ENCODE measurements at places on chromosomes 2 and 18.
A peak's percentile ranks its signal among the peaks of the same experiment; 100 is the strongest.

- no peak for DNase-seq
These were observed 222.0 kb upstream of the COPS8 start for GRCh38 chr2:236863729-236864126.

DNA sequence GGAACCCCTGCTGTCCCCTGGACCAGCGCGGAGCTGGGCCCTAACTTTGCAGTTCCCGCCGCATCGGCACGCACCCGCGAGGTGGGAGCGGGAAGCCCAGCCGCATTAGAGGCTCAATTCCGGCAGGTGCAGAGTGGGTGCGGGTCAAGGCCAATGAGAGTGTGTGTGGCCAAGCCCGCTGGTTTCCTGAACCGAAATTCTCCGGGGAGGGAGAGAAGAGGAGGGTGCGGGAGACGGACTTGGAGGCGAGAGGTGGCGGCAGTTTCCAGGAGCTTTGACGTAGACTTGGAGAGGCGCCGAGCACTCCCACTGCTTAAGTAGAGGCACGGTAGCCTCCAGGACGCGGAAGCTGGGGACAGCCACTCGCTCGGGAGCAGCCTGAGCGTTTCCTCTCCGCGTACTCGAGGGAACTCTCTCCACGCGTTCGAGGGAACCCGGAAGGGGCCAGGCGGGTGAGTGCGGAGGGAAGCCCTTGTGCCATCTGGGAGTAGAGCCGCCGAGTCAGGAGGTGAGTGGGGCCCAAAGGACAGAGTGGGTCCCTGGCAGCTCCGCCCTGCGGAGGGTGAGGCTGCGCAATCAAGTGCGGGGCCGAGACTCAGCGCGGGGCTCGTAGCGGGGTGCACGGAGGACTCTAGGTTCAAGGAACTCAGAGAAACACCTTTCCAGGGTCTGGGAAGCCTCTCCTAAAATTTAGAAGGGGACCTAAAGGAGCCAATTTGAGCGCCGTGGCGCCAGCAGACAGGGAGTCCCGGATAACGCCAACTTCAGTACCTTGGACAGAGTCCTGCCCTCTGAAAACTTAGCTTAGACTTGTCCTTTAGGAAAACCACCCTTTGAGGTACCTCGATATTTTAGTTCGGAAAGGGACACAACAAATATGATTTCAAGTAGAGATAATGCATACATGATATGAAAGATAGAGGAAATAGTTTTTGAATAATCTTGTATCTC, at the start of gene FAM237A:
TSS of gene FAM237A (plus strand) at position 413 of the 951 bp plus-strand sequence. CDS start 1,750 bp downstream, outside the sequence.
- DNase-seq: peak; percentile 52

DNA sequence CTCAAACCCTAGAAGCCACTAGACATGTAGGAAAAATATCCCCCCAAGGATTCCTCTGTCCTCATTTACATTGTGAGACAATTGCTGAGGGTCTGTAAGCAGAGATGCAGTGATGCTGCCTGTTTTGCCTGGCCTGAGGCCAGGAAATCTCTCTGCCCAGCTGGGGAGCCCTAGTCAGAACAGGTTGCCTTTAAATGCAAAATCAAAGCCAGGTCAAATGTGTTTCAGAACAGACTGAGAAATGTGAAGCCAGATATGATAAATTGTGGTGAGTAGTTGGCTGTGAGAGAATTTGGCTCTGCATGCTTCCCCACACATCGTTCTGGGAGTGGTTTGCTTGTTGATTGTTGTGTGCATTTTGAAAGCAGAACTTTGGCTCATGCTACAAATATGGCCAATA, 38.4 kb upstream of the NXPH2 start:
- no peak for DNase-seq

GRCh38 chr2:148096012-148096411, 75.1 kb downstream of the MBD5 start:
- DNase-seq: no peak

DNA sequence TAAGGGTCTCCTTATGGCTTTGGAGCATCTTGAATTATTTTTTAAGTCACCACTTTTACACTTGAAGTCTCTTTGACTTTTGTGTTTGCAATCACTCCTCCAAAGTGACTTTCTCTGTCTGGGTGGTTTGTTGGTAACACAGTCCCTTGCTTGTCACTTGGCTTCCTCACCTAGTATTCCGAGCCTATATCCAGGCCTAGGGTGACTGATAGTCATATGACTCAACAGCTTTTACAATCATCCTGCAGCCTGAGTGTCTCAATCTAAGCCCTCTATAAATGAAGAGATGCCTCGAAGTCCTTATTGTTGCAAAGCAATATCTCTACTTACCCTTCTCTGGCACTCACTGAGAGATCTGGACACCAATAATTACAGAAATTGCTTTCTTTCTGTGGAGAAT, 53.9 kb upstream of the SETBP1 start:
- no peak for DNase-seq

DNA sequence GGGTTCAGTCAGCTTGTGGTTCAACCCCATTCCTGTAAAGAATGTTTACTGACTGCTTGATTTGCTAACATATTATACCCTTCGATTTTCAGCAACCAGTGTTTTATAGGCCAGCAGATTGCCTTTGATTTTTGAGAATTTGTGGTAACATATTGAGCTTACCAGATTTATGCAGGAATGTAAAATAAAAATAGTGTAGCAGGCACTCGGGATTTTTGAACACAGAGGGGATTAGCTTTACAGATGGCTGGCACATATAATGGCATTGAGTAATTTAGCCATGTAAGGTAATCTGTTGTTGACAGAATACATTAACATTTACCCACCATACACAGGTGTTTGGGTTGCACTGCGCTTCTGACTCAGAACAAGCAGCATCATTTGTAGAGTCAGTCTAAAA, 354.0 kb downstream of the LRRTM1 start:
- no peak for DNase-seq

- DNase-seq: peak; percentile 87
These were observed 112.5 kb upstream of the SLC38A11 start for GRCh38 chr2:165067643-165068486.

DNA sequence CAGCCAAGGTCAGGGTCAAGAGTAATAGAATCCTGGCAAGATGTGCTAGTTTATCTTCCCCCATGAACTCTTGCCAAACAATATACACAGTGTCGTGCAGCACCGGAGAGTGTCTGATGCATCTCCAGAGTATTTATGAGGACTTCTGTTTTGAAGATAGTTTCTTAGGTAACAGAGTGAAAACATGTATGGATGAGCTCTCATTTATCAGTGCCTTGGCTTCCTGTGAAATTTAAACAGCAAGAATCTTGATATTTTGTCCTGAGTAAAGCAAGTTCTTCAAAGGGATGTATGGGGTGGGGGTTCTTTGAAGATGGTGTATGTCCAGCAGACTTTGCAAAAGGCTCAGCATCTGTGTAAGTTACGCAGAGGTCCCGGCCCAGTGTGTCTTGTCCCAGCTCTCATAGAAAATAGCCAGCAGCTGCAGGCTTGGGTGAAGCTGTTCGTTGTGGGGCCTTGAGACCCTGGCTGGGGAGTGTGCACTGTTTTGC, 361.0 kb upstream of the NT5C1B start:
- DNase-seq: no peak

DNA sequence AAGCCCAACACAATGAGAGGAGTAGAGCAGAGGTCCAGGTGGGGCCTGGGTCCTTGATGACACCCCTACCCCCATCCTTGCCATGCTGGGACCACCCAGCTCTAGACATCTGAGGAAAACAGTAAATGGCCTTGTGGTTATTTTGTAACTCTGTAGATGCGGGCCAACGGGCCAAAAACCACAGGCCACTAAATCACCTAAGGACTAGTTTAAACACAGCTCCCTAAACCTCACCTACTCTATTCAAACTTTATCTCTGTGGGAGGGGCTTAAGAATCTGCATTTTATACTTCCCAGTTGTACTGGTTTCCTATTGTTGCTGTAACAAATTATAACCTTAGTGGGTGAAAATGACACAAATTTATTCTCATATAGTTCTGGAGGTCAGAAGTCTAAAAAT, 19.0 kb upstream of the SERTAD2 start:
- DNase-seq: no peak

GRCh38 chr2:100520224-100520623, 42.6 kb upstream of the PDCL3 start:
- no peak for DNase-seq

DNA sequence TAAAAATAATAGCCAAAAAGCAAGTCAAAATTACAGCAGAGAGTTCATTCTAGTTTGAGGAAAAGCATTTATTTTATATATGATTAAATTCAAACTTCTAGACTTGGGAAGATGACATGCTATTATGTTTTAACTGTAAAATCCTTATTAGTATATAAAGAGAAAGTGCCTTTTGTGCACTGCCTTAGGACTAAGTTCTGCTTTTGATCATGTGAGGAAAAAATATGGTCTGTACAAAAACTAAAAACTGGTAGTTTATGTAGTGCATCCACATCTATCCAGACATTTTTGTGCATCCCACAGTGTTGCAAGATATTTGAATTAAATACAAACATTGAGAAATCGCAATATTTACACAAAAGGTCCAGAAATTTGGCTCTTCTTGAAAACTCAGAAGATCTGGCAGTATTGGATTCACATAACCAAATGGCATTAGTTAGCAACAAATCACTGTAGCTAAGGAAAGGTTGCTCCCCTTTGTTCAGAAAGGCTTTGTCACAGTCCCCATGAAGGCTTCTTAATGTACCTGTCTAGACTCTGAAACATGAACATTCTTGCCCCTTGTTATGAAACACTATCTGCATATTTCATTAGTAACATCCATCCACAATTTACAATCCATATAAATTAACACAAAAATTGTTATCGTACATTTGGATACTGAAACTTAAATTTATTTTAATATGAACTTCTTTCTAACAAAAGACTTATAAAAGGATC, 2.2 kb downstream of the MMADHC start:
- no peak for DNase-seq

DNA sequence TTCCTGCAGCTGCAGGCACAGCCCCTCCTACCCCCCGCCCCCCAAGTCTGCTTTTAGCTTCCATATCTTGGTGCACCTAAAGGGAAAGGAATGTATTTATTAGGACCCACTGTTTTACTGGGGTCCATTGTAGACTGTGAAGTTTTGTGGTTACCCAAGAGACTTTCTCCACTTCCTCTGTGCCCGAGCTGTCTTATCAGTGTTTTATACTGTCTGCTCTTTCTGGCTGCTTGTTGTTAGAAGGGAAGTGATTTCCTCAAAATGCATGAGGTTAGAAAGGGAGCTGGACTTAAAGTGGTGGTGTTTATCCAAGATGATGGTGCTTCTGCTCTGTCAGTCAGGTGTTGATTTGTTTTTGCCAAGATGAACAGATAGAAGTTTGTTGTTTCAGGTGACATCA, 85.0 kb downstream of the PTH2R start:
- DNase-seq: no peak

DNA sequence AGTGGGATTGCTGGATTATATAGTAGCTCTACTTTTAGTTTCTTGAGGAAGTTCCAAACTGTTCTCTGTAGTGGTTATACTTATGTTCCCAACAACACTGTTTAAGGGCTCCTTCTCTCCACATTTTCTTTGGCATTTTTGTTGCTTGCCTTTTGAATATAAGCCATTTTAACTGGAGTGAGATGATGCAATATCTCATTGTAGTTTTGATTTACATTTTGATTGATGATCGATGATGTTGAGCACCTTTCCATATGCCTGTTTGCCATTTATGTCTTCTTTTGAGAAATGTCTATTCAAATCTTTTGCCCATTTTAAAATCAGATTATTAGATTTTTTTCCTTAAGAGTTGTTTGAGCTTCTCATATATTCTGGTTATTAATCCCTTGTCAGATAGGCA, 243.3 kb downstream of the PTGR3 start:
- no peak for DNase-seq

Measured in iPS DF 19.7 (cell line).